Stimulated activated CD8-positive, alpha-beta memory T cell treated with anti-CD3 and anti-CD28 coated beads, Interleukin-2, amount 100 ng/mL, for 48 hours (primary cell): ENCODE measurements at places on chromosomes 2 and 18.

GRCh38 chr2:241877197-241877685, 7.7 kb downstream of the RTP5 start:
- no peak for DNase-seq

DNA sequence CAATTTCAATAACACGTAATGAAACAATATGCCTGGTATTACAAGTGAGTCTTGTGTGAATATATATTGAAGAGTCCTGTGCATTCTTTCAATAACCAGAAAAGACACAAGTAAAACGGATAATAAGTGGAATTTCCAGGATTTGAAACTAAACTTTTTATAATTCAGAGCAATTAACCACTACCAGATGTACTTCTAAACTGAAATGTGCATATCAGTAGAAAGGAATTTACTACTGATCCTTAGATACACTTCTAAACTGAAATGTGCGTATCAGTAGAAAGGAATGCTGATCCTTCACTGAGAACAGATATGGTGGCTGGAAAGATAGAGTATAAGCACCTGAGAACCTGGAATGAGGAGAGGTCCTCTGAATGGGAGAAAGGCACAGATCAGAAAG, 470.9 kb upstream of the SPHKAP start:
- DNase-seq, result no peak

- DNase-seq, result no peak
Measured at GRCh38 chr2:142286618-142287017, 155.8 kb upstream of the LRP1B start.

GRCh38 chr18:3758531-3758930, 308.6 kb downstream of the TGIF1 start:
- no peak for DNase-seq

- no peak for DNase-seq
Measured at GRCh38 chr2:47077442-47078117, 77.5 kb downstream of the STPG4 start.

DNA sequence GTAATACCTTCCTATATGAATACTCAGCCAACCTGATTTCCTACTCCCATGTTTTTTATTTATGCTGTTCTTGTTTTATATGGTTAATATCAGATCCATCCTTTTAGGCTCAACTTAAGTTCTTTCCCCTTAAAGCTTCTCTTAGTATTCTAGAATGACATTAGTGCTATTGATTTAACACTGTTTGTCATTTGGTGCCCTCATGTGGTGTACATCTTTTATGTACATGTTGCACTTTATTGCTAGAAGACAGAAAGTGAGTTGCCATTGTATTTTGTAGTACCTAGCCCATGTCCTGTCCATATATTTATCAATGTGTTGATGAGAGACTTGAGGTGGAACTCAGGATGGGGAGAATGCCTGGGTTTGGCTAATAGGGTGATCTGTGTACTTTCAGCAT, 2.5 kb downstream of the HTRA2 start:
- no peak for DNase-seq

DNA sequence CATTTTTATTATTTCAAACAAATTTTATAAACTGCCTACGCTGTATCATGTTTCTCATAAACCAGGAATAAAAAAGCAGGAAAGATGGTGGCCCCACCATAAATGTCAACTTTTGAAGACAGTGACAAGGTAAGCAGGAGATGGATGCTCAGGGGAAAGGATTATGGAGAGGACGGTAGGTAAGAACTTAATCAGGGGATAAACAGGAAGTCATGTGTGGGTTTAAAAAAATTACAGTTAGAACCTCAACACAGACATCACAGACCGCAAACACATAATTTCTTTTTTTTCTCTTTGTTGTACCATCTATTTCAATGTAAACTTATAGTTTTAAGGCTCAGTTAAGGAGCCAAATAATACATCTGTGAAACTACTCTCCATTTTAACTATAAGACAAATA, 575.2 kb upstream of the SLC8A1 start:
- DNase-seq, result no peak

DNA sequence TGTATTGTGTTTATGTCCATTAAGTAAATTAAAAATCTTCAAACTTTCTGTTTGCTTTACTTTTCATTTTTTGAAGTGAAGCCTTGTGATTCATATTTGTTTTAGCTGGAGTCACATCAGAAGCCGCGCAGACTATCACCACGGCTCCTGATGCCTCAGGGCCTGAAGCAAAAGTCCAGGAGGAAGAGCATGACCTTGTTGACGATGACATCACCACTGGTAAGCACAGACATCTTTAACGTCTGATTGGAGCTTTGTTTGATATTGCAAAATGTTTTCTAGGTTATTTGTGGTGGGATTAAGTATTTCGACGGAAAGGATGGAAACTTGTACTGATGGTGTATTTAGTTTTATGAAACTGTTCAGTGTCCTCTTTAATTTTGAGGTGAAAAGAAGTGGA, 164.8 kb downstream of the WDR7 start:
- no peak for DNase-seq

- no peak for DNase-seq
Measured at GRCh38 chr2:109419960-109420370, 193.8 kb downstream of the SEPTIN10 start.

- no peak for DNase-seq
Measured at GRCh38 chr18:62037989-62038778, 145.4 kb upstream of the RNF152 start.

GRCh38 chr2:233979748-233980147, 62.6 kb downstream of the TRPM8 start:
- DNase-seq, result no peak

DNA sequence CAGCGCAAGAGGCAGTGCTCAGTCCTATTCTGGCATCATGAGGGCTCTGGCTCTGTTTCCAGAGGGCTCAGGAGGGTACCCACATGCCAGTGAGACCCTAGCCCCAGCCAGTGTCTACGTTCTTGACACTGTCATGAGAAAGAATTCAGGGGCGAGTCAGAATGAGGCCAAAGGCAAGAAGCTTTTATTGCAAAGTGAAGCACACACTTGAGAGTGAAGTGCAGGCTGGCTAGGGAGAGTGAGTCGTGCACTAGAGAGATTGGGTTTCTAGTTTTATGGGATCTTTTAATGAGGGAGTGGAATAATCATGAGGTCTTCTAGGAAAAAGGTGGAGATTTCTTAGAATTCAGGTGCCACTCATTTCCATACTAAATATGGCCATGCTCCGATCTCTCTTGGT, 164.1 kb downstream of the DCDC2C start:
- no peak for DNase-seq

GRCh38 chr2:173027181-173028128, 48.2 kb upstream of the MAP3K20 start:
- DNase-seq, result peak; percentile 48

DNA sequence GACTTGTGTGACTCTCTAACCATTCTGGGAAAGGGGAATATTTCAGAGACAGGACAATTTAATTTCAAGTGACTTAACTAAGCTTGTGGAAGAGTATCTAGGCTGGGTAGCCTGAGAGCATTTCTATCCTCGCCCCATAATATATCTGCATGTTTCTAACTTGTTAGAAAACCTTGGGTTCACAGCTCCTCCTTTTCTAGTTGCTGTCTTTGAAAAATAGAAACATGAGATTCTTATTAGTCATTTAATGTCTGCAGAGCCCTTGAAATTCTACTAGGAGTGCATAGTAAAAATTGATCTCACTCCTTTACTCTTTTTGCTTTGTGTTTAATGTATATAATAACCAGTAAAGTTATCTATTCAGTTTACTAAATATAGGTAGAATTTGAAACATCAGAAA, 22.4 kb downstream of the CTLA4 start:
- DNase-seq, result no peak

- no peak for DNase-seq
Measured at GRCh38 chr2:29583104-29583503, 338.3 kb downstream of the ALK start.

DNA sequence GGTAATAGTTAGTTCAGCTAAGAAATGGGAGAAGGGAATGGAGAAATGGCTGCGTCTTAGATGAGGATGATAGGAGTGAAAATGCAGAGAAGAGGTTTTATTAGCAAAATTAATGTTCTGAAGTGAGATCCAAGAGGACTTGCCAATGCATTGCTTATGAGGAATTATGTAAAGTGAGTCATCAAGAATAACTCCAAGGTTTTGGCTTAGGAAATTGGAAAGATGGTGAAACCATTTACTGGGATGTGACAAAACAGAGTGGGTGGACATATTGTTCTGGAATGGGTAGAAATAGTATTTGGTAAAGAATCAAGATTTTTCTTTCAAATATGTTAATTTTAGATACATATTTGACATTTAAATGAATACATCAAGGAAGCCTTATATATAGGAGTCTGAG, 306.6 kb upstream of the CYRIA start:
- DNase-seq, result no peak

- no peak for DNase-seq
Measured at GRCh38 chr2:135259123-135259522, 207.0 kb downstream of the RAB3GAP1 start.

- no peak for DNase-seq
Measured at GRCh38 chr18:71450257-71450656, 1093.9 kb downstream of the CBLN2 start.

- no peak for DNase-seq
Measured at GRCh38 chr2:214192711-214193110, 218.1 kb upstream of the VWC2L start.

DNA sequence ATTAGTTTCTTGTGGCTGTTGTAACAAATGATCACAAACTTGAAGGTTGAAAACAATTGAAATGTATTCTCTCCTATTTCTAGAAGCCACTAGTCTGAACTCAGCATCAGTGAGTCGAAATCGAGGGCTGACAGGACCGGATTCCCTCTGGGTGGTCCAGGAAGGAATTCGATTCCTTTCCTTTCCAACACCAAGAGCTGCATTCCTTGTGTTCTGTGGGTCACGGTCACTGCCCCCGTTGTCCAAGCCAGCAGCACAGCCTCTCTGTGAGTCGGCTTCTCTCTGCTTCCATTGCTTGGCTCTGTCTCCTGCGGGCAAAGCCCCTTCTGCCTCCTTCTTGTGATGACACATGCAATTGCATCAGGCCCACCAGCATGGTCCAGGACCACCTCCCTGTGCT, 67.3 kb downstream of the SMIM21 start:
- DNase-seq, result no peak

GRCh38 chr2:236176417-236176816, 8.2 kb upstream of the GBX2 start:
- no peak for DNase-seq

DNA sequence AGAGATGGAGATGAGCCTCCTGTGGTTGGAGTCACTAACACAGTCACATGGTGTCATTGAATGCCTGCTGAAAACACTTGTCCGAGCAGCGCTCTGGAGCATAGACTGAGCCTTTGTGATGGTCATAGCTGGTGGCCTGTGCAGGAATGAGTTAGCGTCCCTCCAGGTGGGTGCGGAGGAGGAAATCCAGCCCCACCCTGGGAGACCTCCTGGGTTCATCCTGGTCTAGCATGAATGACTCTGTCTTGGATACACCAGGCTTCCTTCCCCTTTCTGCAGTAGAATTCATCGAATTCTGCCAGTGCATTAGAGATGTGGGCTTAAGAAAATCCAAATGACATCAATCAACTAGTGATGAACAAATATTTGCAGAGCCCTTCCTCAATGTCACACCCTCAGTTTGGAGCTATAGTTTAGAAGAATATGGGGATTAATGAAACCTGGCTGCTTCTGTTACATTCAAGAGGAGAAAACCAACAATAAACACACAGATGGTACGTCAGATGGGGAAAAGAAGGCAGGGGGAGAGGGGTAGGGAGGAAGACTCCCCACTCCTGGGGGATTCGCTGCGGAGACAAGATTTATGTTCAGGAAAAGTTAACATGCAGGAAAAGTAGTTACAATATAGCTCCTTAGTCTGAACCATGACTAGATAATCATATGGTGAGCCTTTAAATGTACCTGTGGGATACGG, 136.7 kb downstream of the DDX1 start:
- DNase-seq, result no peak

GRCh38 chr2:62536873-62537547, 31.0 kb upstream of the TMEM17 start:
- DNase-seq, result no peak

GRCh38 chr2:233056961-233057605, 3.1 kb upstream of the INPP5D start:
- no peak for DNase-seq

DNA sequence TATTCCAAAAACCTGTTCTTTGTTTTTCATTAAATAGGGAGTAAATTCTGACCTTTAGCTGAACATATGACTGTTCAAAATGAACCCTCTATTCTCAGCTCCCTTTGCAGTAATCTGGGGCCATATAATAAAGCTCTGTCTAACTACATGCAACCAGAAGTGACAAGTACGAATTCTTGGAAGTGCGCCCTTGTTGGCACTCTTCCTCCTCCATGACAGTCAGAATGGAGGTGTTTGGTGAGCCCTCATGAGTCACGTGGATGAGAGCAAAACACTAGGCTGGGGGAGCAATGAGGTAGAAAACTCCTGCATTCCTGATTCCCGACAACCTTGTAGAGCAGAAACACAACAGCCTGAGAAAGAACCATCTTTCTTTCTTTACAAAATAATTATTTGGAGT, 552.9 kb downstream of the FBXO15 start:
- no peak for DNase-seq

DNA sequence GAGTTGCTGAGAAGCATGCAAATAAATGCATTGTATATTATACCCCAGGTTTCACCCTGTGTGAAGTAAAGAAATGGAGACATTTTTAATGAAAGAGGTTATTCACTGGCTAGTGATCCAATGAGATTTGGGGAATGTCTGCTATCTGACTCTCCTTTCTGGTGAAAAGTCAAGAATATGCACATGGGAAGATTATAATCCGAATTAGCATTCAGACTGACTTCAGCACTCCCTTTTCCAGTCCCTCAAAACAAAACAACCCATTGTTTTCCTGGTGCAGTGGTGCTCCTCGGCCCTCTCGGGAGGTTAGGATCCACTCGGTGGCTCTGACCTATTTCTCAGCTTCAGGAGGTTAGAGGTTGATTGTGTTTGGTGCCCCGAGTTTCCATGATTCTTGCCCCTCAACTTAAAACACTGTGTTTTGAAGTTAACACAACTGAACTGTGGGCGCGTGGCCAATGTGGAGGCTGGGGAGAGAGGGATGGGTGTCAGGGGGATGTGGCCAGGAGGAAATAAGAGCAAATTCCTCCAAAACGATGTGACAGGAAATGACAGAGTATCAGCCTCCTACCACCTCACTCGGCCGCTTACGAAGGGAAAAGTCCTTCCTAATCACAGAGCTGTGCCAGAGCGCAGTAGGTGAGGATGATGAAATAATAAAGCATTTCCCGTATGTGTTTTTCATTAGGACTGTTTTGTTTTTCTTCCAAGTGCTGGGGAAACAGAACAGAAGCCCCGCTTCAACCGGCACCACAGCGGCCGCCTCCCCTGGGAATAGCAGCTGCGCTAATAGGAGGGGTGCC, 440.1 kb downstream of the MTX2 start:
- DNase-seq, result no peak

DNA sequence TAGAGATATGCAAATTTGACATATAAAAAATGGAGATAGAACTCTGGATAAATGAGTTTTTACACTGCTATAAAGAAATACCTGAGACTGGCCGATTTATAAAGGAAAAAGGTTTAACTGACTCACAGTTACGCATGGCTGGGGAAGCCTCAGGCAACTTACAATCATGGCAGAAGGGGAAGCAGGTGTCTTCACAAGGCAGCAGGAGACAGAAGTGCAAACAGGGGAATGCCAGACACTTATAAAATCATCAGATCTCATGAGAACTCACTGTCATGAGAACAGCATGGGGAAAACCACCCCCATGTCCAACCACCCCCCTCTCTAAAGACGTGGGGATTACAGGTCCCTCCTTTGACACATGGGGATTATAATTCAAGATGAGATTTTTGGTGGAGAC, 1540.2 kb upstream of the SLC39A10 start:
- no peak for DNase-seq

- DNase-seq, result no peak
Measured at GRCh38 chr2:71665168-71666093, 212.1 kb downstream of the DYSF start.

GRCh38 chr2:69585855-69586555, 57.5 kb downstream of the AAK1 start:
- DNase-seq, result no peak
